ENCODE measurements at places on chromosomes 7 and 10. TPM values are rescaled to one million over a fixed set of nuclear protein-coding genes. Genes with fewer than 3 reads are reported as not detected.

The OR2A12 gene
- not detected for total RNA-seq

The FKBP6 gene
- not detected for total RNA-seq

The ERVW-1 gene
- total RNA-seq, result not detected

The PNLIP gene
- total RNA-seq, result not detected
